NCI-H2029 (cell line): ENCODE measurements at places on chromosomes 16 and 17.

- DNase-seq, result no peak
Observed at GRCh38 chr17:2111691-2112090, 56.8 kb downstream of the HIC1 start.

DNA sequence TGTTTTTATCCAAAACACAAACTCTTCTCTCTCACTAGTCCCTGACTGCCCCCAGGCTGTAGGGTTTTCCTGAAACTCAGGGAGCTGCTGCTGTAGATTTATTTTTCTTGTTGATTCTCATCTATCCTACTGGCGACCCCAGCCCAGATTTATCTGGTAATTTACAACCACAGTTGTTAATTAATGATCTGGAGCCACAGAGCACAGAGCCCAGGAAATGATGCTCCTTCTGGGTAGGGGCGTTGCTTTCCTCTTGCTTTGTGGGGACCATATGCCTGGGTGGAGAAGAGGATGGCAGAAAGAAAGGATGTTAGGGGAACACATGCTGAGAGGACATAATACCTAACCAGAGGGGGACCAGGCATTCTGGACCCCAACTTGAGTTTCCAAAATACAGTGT lies 7.4 kb upstream of the ETV4 start:
- no peak for DNase-seq

GRCh38 chr16:73840728-73841127 lies 455.9 kb upstream of the PSMD7 start:
- DNase-seq, result peak; percentile 5

- peak; percentile 55 for DNase-seq
Observed at GRCh38 chr17:81553616-81554181, 1.5 kb upstream of the FAAP100 start.

- DNase-seq, result no peak
Observed at GRCh38 chr17:1228781-1229348, 41.4 kb upstream of the BHLHA9 start.

GRCh38 chr17:81420769-81421462 lies 25.7 kb downstream of the BAHCC1 start:
- peak; percentile 22 for DNase-seq

DNA sequence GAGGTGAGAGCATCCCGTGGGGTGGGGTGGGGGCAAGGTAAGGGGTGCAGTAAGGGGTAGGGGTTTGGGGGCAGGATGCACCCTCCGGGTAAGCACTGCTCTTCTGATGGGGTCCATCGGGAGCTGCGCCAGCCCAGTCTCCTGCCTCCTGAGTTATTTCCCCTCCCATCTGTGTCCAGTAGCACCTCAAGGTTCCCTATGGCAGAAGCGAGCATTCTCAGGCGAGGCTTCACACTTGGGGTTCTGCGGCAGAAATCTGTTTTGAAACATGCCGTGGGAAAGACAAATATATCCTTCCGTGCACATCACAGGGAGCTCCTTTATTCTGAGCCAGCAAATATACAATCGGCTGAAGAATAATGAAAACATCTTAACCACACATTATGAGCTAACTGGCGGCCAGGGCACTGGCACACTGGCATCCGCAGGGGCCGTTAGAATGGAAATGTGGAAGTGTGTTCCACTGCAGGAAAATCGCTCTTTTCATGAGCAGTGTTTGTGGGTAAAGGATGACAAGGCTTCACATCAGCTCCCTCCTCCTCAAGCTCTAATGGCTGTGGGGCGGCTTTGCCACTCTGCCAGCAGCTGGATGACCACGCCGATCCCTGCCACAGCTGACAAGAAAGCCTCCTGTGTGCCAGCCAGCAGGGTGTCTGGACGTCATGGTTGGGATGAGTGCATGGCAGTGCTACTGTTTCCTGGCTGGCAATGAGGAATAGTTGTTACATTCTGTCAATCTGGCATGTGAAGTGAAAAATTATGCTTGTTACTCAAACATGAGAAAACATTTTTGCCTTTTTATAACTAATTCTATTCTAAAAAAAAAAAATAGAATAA lies 20.0 kb downstream of the MTHFSD start:
- no peak for DNase-seq

GRCh38 chr16:68031951-68032350 lies 8.9 kb downstream of the DUS2 start:
- DNase-seq, result no peak

DNA sequence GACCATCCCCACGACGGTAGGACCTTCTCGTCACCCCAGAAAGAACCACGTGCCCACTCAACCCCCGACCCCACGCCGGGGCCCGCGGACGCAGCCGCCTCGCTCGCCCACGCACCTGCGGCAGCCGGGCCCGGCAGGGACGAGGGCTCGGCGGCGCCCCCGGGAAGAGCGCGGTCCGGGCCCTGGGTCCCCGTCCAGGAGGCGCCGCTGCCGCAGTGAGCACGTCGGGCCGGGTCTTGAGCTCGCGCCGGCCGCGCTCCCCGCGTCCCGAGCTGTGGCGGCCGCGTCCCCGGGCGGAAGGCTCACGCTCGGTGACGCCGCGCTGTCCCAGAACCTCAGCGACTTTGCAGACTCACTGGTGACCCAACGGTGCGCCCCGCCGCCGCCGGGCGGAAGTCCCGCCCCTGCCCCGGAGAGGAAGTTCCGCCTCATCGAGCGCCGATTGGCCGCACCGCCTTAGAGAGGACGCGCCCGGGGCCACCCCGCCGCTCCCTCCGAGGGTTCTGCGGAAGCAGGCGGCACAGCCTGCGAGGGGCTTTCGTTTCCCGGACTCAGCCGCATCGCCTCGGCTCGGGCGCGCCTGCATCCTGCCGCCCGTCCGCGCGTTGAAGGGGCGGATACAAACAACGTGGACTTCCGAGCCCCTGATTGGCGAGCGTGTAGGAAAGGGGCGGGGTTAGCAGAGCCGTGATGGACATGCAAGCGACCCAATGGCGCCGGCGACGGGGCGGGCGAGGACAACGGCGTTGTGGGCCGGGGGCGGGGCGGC lies 793 bp upstream of the RAB40C start:
- DNase-seq, result peak; percentile 89

DNA sequence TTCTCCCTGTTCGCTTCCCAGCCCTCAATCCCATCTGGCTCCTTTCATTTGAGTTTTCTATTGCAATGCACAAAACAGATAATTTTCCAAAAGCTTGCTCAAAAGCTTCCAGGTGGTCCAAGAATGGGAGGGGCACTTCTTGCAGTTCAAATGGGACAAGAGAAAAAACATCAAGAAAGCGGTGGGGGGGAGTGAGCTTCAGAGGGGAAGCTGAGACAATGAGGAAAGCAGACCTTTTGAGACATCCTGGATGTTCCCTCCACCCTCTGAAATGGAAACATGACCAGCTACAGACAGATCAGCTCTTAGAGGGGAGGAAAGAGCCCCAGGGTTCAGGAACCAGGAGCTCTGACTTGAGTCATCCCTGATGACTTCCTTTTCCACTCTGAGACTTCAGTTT lies 368.2 kb downstream of the SLC39A11 start:
- no peak for DNase-seq

GRCh38 chr17:49836111-49837030 lies 11.5 kb downstream of the TAC4 start:
- peak; percentile 8 for DNase-seq

GRCh38 chr16:81896902-81897301 lies 114.4 kb downstream of the SDR42E1 start:
- DNase-seq, result no peak

GRCh38 chr16:86432691-86433090 lies 77.6 kb upstream of the FOXF1 start:
- DNase-seq, result no peak

- no peak for DNase-seq
Observed at GRCh38 chr16:30983289-30983889, 1.6 kb upstream of the HSD3B7 start.

DNA sequence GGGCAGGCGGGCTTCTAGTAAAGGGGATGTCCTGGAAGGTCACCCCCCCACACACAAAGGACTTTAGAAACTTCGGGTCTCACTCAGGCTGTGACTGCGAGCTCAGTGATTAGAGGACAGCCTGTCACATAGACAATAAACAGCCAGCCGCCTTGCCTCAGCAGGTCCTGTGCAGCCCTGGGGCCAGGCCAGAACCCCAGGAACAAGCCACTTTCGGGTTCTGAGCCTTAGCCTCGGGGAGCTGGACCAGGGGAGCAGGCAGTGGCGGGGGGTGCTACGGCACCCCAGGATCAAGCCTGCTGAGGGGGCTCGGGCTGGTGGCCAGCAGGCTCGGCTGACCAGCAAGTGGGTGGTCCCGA lies 1.1 kb downstream of the GAS7 start:
- DNase-seq, result no peak

DNA sequence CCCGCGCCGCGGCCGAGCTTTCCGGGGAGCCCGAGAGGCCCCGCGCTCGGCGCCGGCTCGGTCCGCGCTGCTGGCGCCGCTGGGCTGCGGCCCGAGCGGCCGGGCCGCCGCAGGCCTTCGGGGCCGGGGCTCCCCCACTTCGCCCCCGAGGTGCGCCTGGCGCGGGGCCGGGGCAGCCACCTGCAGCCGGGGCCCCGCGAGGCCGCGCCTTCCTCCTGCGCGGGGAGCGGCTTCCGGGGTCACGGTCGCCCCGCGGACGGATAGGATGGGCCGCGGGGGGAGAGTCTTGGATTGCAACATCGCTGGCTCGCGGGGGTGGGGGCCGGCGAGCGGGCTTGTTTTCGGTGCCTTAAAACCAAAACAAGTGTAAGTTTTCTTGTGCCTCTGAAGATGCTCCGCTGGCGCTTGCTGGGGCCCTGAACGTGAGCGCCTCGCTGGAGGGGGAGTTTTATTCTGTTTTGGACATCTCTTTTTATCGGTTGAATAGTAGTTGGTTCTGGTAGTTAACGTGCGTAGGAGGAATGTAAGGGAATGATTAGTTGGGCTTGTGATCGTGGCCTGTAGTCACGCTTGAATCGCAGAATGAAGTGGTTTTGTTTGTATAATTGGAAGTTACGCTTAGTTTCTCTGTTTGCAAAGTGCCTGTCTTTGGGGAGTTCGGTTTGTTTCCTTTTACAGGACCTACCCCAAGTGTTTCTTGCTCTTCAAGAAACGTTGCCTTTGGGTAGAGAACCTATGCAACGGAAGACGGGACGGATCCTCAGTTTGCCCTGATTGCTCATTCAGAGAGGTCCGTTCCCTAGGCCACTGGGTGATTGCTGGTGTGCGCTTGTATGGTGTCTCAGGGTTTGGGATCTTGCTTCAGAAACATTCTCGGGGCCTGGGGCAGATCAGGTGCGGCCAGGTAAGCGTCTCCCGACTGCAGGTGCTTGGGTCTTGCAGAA lies 724 bp downstream of the UBE2I start:
- no peak for DNase-seq
